ENCODE measurements at places on chromosomes 7 and 10.

- DNase-seq = no peak
These were observed 10.9 kb downstream of the FAM3C start for GRCh38 chr7:121385056-121385799.

DNA sequence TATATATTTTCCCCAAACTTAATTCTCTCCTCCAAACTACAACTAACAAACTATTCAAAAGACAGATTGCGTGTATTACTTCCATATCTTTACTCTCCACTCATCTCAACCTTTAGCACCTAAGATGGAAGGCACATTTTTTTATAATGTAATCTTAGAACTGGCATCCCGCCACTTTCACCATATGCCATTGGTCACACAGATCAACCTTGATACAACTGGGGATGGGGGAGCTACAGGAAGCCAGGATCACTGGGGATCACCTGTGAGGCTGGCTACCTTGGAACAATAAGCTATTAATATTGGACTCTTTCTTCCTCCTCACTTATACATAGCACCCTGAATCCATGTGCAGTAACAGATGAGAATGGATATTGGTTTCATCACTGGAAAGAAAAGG is 469.6 kb upstream of the LRRN3 start:
- no peak for DNase-seq

DNA sequence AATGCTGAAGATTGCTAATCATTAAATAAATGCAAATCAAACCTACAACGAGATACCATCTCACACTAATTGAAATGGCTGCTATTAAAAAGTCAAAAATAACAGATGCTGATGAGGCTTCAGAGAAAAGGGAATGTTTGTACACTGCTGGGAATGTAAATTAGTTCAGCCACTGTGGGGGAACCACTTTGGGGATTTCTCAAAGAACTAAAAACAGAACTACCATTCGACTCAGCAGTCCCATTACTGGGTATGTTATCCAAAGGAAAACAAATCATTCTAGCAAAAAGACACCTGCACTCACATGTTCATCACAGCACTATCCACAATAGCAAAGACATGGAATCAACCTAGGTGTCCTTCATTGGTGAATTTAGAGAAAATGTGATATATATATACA is 379.0 kb upstream of the CNTNAP2 start:
- no peak for DNase-seq

GRCh38 chr7:94003446-94004023 is 620 bp downstream of the BET1 start:
- DNase-seq = no peak

DNA sequence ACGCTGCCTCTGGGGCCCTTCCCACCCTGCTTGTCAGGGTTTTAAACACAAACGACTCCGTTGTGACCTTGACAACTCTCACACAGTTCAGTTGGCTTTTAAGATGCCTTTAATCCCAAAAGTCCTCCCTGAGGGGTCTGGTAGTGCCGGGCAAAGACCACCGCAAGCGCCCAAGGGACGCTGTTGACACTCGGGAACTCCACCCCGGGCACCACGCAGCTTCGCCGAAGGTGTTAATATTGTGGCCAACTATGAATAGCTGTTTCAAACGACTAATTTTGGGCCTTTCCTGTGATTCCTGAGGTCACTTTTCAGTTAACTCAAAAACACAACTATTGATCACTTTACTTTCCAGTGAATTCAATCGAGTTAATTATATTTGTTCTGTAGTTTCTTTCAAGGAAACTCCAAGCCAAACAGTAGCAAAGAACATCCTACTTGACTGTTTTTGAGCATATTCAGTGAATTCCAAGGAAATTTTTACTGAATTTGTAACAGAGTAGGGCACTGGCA is 958 bp upstream of the ESYT2 start:
- DNase-seq = no peak

GRCh38 chr10:19491166-19491565 is 325.1 kb upstream of the PLXDC2 start:
- DNase-seq = no peak

- no peak for DNase-seq
These were observed 10.6 kb downstream of the SLC25A16 start for GRCh38 chr10:68516766-68517165.

DNA sequence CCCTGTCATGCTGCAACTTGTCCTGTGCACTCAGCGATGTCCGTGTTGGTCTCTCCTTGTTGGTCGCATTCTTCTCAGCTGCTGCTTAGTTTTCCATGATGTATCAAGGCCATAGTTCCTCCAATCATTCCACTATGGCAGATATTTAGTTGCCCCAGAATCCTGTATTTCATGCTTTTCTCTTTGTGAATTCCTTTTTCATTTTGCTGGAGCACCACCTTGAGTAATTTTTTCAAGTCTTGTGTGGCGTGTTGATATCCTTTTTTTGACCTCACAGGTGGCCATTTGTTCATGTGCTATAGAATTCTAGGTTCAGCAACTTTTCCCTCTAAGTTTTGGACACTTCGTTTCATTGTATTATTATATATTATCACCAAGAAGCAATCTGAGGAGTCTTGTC is 42.7 kb upstream of the MNX1 start:
- DNase-seq = no peak

GRCh38 chr7:25671111-25671510 is 442.8 kb upstream of the NPVF start:
- DNase-seq = no peak

DNA sequence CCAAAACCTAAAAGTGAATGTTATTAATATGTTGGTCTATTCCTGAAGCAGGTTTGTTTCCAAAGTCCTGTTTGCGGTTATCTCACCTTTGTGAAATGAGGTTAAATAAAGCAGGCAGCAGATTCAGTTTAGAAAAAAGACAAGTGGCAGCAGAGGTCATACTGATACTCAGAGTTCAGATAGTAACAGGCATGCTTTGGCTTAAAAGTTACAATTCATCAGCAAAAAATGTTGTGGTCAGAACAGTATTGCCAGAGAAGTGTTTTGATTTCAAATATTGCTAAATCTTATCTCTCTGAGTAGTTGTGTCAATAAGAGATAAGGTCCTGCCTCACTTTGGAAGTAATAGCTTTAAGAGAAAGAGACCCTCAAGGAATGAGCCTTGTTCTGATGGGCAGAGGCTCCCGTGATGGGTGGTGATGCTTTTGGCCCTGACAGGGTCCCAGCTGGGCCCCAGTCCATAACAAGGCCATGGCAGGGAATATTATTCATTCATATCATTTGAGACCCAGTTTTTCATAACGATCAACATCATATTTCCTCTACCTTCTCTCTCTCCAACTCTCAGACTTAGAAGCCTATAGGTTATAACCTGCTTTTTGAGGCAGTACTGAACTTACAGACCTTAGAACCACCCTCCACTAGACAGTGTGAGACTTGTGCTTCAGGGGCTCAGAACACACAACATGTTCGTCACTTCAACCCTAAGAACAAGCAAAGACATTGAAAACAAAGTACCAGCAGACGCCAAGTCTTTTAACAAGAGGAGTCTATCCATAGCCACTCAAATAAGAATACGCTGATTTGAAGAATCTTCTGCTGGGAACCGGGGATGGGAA is 58.5 kb upstream of the AHR start:
- DNase-seq = no peak
